ENCODE measurements at places on chromosomes 3 and 15.

- no peak for DNase-seq
These were observed 501.3 kb downstream of the NTRK3 start for GRCh38 chr15:87755226-87755625.

DNA sequence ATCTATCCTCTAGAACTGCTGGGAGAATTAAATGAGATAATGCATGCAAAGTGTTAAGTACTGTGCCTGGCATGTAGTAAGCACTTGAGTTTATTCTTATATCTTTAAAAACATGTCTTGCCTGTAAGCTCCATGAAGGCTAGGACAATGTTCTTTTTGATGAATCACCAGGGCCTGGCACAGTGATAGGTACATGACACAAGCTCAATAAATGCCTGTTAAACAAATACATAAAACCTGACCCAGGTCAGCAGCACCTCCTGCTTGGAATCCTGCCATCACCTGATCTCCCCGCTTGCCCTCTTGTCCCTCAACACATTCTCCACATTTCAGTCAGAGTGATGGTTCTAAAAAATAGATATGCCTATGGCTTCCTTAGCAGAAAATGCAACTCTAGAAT is 186.8 kb downstream of the CHST2 start:
- DNase-seq: no peak

DNA sequence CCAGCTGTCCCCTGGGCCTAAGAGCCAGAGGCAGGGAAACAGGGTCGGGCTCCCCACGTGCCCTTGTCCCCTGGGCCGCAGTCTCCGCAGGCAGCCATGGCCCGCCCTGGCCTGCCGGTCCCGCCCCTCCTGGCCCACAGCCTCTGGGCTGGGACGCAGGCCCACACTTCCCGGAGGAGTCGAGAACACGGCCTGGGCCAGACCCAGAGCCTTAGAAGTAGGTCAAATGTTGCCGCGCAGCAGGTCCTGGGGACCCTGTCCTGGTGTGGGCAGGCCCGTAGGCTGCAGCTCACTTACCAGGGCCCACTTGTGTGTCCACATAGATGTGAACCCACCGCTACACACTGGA is 4.3 kb upstream of the MYL3 start:
- DNase-seq: peak; percentile 51

DNA sequence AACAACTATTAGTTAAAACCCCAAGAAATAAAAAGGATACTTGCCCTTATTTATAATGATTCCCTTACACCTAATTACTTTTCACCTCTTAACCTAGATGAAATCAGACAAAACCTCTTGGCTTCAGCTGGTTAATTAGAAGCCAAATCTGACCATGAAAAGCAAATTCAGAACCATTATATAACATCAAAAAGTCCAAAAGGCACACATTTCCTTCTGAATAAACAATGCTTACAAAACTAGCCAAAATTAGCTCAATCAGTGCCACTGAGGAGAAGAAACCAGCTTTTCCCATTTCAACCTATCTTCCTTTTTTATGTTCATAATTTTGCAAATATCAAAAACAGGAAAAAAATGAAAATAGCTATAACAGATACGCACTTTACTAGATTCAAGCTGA is 3.2 kb downstream of the EHHADH start:
- no peak for DNase-seq

DNA sequence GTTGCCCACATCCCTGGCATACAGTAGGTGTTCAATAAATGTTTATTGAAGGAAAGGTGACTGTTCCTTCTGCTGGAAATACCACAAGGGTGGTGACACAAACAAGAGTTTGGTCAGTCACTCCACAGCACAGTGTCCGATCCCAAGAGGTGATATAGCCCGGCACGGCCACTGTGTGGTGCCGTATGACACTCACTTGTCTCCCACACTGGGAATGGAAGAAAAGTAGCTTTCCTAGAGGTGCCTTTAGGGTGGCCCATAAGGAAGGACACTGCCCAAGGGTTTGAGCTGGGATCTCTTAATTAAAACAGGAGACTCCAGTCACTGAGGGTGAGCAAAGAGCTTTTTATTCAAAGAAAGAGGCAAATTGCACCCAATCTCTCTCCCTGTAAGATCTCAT is 40.5 kb downstream of the TGM4 start:
- DNase-seq: no peak

- DNase-seq: no peak
These were observed 13.6 kb downstream of the ZBED2 start for GRCh38 chr3:111581403-111582119.

DNA sequence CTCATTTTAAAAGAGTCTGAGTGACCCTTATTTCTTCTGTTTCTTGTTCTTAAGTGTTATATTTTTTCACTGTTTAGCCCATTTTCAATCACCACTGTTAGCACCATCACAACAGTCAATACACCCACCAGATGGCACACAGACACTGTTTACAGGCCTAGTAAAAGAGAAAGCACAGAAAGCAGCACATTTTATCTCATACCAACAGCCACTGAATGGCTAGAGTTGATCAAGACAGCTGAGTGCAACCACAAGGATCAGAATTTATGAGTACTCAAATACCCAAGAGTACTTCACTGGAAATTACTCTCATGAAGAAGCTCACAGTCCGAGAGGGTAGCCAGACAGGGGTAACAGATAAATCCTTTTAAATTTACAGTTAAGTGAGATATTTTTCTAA is 127.0 kb downstream of the TFDP2 start:
- no peak for DNase-seq

DNA sequence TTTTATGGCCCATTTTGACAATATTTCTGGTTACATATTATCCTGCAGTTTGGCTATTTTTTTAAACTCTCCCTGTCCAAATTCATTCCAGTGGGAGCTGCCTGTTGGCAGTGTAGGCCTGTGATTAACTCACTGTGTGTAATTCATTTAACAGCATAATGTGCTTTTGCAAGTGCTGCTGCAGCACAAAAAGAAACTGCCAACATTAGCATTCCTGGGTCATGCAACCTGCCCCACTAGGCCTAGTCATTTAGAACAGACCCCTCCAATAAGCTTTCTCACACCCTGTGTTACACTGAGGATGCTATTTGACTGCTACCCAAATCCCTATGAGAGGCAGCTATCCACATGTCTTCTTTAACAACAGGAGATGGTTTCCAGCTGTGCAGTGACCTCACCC is 251.2 kb upstream of the UBE2E2 start:
- DNase-seq: no peak

- no peak for DNase-seq
These were observed 65.0 kb upstream of the RPL32 start for GRCh38 chr3:12906141-12906915.
